NCI-H2107 (cell line): ENCODE measurements at places on chromosomes 5 and 9.

GRCh38 chr5:101585366-101585765, 682.3 kb upstream of the ST8SIA4 start:
- no peak for DNase-seq

- DNase-seq: no peak
These were observed 233.5 kb downstream of the RFX3 start for GRCh38 chr9:3292311-3292710.

- DNase-seq: no peak
These were observed 68.6 kb downstream of the XRCC4 start for GRCh38 chr5:83145882-83146331.

GRCh38 chr5:78653681-78654366, 5.3 kb upstream of the LHFPL2 start:
- DNase-seq: no peak

- DNase-seq: no peak
These were observed 15.7 kb downstream of the LMBRD2 start for GRCh38 chr5:36135988-36136387.

GRCh38 chr5:156934450-156935211, 28.4 kb downstream of the TIMD4 start:
- DNase-seq: no peak

- no peak for DNase-seq
These were observed 104.3 kb downstream of the CEMIP2 start for GRCh38 chr9:71663931-71664459.

GRCh38 chr5:115545351-115545882, 842 bp upstream of the FEM1C start:
- DNase-seq: no peak

GRCh38 chr5:138829341-138829740, 45.8 kb downstream of the LRRTM2 start:
- no peak for DNase-seq

DNA sequence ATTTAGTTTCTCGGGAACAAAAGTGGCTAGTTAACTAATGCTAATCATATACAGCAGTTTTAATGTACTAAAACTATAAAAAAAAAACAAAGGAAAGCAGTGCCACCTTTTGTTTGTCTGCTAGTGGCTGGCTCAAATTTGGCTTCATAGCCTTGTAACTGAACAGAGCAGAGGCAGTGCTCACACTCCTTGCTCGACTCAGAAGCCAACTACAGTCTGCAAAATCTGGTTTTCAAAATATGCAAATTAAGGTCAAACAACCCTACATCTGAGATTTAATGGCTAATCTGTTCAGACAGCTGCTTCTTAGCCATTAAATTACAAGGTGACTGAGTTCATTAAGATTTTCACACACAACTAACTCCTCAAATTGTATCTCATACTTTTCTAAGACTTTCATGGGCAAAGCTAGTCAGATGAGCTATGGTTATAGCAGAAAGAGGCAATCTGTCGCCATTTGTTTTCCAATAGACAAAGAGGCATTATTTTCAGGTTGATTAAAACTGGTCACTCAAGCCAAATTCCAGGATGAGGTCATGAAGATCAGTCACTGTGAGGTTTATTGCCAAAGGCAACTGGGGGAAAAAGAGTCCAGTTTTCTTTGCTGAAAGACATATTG, 56.8 kb upstream of the EPB41L4A start:
- DNase-seq: no peak

GRCh38 chr9:22084336-22085035, 75.4 kb upstream of the CDKN2B start:
- no peak for DNase-seq
